ENCODE measurements at places on chromosomes 16 and 17.

DNA sequence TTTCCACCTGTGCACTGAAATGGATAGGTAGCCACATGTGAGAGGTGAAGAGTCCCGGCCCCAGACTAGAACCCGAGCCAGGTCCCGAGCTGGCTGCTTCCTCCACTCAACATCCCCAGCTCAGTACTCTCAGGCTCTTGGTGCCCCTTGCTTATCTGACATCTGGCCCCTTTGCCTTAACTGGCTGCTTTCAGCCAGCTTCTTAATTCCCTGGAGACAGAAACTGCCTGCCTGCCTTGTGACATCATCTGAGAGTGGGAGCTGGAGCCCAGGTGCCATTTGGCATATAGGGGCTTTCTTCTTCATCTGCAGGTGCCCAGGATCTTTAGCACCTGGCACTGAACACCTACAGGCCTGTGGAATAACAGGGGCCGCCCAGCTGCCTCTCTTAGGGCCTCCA is 8.9 kb downstream of the CHAD start:
- DNase-seq = no peak

GRCh38 chr16:89142474-89143195 is 28.9 kb upstream of the CDH15 start:
- no peak for DNase-seq

- DNase-seq = no peak
These were observed 6.3 kb downstream of the TERF2IP start for GRCh38 chr16:75653922-75654321.

GRCh38 chr17:29124135-29124924 is 55.9 kb downstream of the MYO18A start:
- no peak for DNase-seq

DNA sequence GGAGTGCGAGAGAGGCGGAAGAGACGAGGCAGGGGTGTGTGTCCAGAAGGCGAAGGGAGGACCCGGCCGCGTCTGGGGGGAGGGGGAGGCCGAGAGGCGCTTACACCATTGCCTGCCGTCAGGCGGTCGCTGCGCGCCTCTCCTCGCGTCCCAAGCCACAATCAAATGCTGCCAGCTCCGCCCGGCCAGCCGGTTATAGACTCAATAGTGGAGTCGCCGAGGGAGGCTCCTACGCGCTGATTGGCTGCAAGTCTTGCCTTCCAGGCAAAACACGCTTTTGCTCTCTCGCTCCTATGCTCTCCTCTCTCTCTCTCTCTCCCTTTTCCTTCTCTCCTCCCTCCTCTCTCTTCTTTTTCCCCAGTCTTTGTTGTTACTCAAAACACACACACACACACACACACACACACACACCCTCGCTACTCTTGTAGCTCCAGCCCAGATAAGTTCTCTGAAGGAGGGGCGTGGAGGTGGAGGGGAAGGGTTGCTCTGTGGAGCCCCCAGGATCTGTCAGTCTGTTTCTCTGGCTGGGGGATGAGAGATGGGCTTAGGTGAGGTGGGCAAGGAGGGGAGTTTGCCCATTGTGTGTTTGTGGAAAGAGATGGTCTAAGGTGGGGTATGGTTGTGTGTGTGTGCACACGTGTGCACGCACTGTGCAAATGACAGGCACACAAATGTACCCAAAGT is at the start of gene DLX3:
Gene DLX3, minus strand, starts transcription at position 170 of the 684 bp plus-strand sequence. CDS start 226 bp downstream, outside the sequence.
- peak; percentile 70 for DNase-seq

GRCh38 chr17:83099570-83100181 is 20.3 kb downstream of the METRNL start:
- DNase-seq = no peak

DNA sequence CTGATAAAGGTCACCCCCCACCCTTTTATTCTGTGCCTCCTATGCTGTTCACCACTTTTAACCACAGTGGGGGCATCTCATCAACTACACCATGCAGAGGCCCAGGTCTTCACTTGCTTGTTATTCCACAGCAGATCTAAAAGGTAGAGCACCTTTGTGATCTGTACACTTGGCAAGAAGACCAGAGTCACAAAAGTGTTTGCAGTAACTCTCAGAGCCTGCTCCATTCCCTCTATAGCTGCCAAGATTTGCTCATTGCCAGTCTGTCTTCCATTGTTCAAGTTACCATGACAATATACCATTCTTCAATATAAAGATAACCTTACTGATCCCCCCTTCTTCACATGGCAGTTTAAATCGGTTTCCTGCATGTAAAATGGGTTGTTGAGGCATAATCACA is 180.0 kb downstream of the TOX3 start:
- DNase-seq = no peak

DNA sequence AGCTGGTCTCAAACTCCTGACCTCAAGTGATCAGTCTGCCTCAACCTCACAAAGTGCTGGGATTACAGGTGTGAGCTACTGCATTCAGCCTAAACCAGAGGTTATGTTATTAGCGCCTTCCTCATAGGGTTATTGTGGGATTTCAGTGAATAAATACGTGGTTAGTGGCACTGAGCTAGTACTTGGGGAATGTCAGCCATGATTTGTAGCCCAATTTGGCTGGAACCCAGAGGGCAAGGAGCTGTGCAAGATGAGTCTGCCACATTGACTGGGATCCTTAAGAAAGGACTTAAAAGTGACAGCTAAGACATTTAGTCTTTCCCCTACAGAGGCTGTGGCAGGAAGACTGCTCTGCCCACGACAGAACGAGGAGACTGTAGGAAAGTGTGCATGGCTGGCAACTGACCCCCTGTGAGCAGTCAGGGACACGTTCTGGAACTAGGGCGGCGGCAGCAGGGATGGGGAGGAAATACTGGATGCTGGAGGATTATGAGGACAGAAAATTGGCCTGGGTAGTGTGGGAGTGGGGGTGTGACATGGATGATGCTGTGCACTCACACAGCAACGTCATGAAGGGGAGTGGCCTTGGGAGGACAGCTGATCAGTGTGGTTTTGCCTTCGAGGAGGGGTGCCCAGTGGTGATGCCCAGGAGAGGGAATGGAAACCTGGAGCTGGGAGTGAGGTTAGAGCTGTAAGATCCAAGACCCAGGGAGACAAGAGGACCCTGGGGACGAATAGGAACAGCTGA is 14.6 kb downstream of the ATP5PD start:
- DNase-seq = peak; percentile 85
